ENCODE measurements at places on chromosomes 13 and 19. TPM values are rescaled to one million over a fixed set of nuclear protein-coding genes. Genes with fewer than 3 reads are reported as not detected.

DNA sequence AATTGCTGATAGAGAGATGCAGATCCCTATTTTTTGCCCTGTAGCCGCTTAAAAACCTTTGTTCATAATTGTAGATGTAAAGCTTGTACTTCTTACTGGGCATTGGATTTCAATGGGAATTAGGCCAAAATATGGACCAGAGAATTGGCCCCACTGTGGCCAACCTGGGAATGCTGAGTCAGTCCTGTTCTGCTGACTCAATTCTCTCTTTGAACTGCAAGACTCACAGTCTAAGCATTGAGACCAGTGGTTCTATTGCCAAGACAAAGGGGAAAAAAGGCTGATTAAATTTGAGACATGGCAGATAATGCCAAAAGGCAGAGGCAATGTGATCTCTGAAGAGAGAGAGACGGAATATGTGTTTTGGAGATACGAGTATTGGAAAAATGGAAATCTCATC, 72.5 kb upstream of the UBL3 start:
- no peaks in the 10 kb centered on the region for H3K36me3 ChIP-seq
- no peak overlapping the region for H3K4me3 ChIP-seq
- DNase-seq, result no peak
- H3K4me1 ChIP-seq, result peaks cover 22% of the 10 kb centered on the region

- no peaks in the 10 kb centered on the region for H3K27me3 ChIP-seq
- DNase-seq, result peak; percentile 76
- H3K36me3 ChIP-seq, result no peaks in the 10 kb centered on the region
- no peaks in the 10 kb centered on the region for H3K4me1 ChIP-seq
- peak overlapping the region; percentile 19 for H3K4me3 ChIP-seq
Observed at GRCh38 chr19:54644056-54644455, 13.8 kb downstream of the LILRB1 start.

DNA sequence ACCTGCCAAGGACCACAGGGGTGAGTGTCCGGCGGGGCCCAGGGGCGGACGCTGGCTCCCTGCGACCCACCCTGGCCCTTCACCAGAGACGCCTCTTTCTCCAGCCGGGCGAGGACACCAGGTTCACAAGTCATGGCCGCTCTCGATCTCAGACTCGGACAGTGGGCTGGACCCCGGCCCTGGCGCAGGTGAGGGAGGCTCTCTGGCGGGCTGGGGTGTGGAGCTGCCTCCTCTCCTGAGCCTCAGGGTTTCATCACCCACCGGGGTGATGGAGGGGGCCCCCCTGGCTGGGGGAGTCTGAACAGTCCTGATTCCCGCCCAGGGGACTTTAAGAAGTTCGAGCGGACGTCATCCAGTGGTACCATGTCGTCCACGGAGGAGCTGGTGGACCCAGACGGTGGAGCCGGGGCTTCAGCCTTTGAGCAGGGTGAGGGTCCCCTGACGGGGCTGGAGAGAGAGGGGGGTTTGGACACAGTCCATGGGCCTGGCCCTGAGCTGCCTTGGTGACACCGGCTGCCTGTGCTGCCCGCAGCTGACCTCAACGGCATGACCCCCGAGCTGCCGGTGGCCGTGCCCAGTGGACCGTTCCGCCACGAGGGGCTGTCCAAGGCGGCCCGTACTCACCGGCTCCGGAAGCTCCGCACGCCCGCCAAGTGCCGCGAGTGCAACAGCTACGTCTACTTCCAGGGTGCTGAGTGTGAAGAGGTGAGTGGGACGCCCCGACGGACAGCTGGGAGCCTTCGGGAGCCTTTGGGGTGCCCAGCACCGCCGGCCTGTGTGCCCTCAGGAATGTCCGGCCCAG, 13.6 kb downstream of the ARHGAP45 start:
- H3K4me3 ChIP-seq, result no peak overlapping the region
- peak; percentile 80 for DNase-seq
- H3K27ac ChIP-seq, result no peak overlapping the region
- peaks cover 50% of the 10 kb centered on the region for H3K4me1 ChIP-seq

- H3K4me1 ChIP-seq, result no peaks in the 10 kb centered on the region
- no peak for DNase-seq
- H3K27ac ChIP-seq, result no peak overlapping the region
- no peaks in the 10 kb centered on the region for H3K27me3 ChIP-seq
- no peak overlapping the region for H3K4me3 ChIP-seq
Observed at GRCh38 chr13:74641586-74641985, 507.4 kb upstream of the KLF12 start.

DNA sequence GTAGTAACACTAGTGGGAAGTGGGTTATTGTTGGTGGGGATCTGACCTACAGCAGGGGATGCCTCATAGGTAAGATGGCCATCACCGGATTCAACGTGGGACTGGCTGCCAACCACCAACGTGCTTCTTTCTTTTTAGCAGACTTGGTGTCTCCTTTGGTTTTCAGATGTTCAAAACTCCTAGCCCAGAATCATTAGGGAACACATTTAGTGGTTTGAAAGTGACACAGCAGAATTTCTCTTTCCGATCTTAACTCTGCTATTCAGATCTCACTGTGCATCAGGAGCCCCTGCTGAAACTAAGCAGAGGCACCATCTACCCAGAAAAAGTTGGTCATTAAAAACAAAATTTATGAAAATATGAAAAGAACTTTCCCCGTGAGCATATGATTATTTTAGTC, 36.7 kb upstream of the PCDH8 start:
- H3K4me1 ChIP-seq, result no peaks in the 10 kb centered on the region
- H3K4me3 ChIP-seq, result no peak overlapping the region
- no peaks in the 10 kb centered on the region for H3K27me3 ChIP-seq
- DNase-seq, result no peak

DNA sequence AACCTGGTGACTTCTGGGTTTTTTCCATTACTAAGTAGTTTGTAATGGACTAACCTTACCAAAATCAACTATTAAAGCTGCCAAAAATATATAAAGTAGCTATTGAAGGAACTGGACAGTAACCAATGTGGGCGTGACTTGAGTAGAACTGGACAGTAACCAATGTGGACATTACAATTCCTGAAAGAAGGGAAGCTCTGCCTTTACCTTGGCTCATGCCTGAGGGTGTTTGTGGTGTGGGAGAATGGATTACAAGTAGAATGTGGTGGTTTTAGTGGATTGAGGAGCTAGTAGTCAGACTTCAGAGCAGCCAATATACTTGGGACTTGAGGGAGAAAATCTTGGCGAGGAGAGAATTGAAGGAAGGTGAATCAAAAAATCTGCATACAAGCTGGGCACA, 17.5 kb downstream of the LRRC63 start:
- no peak overlapping the region for H3K4me3 ChIP-seq
- no peaks in the 10 kb centered on the region for H3K27me3 ChIP-seq
- no peak overlapping the region for H3K27ac ChIP-seq
- no peaks in the 10 kb centered on the region for H3K36me3 ChIP-seq
- no peaks in the 10 kb centered on the region for H3K4me1 ChIP-seq
- no peak for DNase-seq

GRCh38 chr19:52331757-52332156, 4.3 kb upstream of the ZNF610 start:
- H3K27me3 ChIP-seq, result no peaks in the 10 kb centered on the region
- no peaks in the 10 kb centered on the region for H3K36me3 ChIP-seq
- no peak overlapping the region for H3K27ac ChIP-seq
- H3K4me3 ChIP-seq, result no peak overlapping the region
- DNase-seq, result no peak
- H3K4me1 ChIP-seq, result peaks cover 1% of the 10 kb centered on the region

- no peaks in the 10 kb centered on the region for H3K4me1 ChIP-seq
- H3K27me3 ChIP-seq, result no peaks in the 10 kb centered on the region
- no peaks in the 10 kb centered on the region for H3K36me3 ChIP-seq
- H3K27ac ChIP-seq, result no peak overlapping the region
Observed at GRCh38 chr13:59099182-59099974, 1064.3 kb downstream of the DIAPH3 start.

- no peaks in the 10 kb centered on the region for H3K4me1 ChIP-seq
- no peaks in the 10 kb centered on the region for H3K27me3 ChIP-seq
- H3K36me3 ChIP-seq, result no peaks in the 10 kb centered on the region
- peak; percentile 52 for DNase-seq
- H3K27ac ChIP-seq, result no peak within 1 kb of the TSS
Observed at GRCh38 chr19:2015608-2015950, at the start of gene BTBD2. TSS of gene BTBD2 (minus strand) at chr19:2015714. CDS start at chr19:2015703, 11 bp downstream.

DNA sequence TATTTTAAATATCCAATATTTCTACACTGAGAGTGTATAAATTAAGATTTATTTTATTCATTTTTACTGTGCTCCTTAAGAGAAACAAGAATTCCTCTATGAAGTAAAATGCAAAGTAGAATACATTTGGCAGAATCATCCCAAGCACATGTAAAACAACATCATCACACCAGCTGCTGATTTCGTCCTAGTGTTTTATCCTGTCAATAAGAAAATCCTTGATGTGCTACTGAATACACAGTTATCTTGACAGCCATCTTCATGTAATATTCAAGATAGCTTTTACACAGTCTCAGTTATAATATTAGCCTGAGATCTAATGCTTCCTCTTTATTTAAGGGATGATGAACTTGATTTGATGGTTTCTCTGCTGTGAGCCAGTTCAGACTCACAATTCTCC, 282.4 kb downstream of the MZT1 start:
- no peak overlapping the region for H3K27ac ChIP-seq
- no peak overlapping the region for H3K4me3 ChIP-seq
- H3K36me3 ChIP-seq, result no peaks in the 10 kb centered on the region
- no peaks in the 10 kb centered on the region for H3K4me1 ChIP-seq

DNA sequence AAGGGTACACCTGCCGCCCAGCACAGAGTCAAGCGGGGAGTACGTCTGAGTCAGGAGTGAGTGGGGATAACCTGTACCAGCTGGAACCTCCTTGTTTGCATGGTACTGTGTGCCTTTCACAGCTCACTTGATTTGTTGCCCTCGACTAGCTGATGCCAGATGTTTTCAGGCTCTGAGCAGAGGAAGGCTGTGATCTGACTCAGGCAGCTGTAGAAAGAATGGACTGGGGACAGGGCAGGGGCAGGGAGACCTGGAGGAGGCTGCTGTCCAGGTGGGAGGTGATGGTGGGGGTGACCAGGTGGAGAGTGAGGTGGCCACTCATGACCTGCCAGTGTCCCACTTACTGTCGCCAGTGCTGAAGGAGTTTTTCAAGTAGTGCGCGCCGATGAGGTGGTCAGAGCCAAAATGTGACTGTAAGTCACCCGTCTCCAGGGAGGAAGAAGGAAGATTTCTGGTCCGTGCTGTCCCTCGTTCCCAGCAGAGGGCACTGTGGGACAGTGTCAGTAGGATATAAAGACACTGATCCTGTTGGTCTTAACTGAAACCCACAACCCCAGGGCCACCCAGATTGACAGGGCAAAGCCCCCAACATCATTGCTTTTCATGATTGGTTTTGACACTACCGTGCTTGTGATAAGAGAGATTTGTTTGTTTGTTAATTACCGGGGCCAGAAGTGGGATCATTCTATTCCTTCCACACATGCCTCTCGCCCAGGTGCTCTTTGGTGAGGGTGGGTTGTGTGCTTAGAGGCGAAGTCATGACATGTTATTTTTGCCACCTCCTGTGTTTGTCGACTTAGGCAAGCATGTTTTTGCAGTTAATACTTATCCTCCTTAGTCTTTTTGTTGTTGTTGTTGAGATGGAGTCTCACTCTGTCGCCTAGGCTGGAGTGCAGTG, 128.4 kb downstream of the DPF1 start:
- H3K27me3 ChIP-seq, result no peaks in the 10 kb centered on the region
- H3K4me3 ChIP-seq, result no peak overlapping the region
- peaks cover 14% of the 10 kb centered on the region for H3K36me3 ChIP-seq

GRCh38 chr19:944171-944567, 18.3 kb downstream of the ARID3A start:
- H3K4me1 ChIP-seq, result peaks cover 51% of the 10 kb centered on the region
- H3K27me3 ChIP-seq, result no peaks in the 10 kb centered on the region
- DNase-seq, result no peak
- H3K27ac ChIP-seq, result no peak overlapping the region
- H3K4me3 ChIP-seq, result no peak overlapping the region

DNA sequence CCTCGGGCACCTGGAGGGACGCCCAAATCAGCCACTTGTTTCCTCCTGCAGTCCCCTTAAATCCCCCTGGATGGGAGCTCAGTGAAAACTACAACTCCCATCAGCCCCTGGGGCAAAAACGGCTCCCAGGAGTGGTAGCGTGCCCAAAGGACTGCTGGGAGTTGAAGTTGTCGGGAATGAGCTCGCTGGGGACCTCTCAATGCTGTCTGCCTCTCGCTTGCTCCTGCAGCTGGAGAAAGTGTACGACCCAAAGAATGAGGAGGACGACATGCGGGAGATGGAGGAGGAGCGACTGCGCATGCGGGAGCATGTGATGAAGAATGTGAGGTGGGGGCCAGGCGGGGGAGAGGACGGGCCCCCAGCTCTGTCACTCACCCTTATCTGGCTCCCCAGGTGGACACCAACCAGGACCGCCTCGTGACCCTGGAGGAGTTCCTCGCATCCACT, 14.7 kb upstream of the DHDH start:
- no peaks in the 10 kb centered on the region for H3K4me1 ChIP-seq
- no peak overlapping the region for H3K4me3 ChIP-seq
- no peak for DNase-seq
- no peaks in the 10 kb centered on the region for H3K36me3 ChIP-seq

- no peaks in the 10 kb centered on the region for H3K27me3 ChIP-seq
- H3K36me3 ChIP-seq, result no peaks in the 10 kb centered on the region
- H3K4me3 ChIP-seq, result no peak overlapping the region
- DNase-seq, result no peak
Observed at GRCh38 chr13:67574320-67575233, 344.4 kb upstream of the PCDH9 start.

DNA sequence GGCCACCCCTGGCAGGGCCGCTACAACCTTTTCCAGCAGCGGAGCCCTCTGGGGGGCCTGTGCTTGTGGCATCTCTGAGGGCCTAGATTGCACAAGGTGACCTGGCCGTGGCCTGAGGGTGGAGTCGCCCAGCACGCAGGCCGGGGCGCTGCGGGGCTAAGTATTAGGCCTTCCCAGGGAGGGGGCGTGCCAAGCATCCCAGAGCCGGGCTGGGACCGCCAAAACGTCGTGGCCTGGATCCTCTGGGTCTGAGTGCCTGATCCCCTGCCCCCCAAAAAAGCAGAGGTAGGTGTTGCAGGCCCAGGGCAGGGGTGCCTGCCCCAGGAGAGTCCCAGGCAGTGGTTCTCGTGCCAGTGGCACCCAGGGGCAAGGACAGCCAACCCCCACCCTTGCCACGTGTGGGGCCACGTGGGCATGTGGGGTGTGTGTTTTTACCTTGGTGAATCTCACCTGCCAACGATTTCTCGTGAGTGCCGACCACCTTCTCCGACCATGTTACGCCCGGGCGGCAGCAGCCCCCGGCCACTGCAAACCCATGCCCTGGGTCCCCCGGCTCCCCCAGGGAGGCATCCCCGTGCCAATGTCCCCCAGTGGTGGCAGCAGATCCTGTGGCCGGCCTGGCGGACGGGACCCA, 12.6 kb upstream of the GNA15 start:
- H3K4me3 ChIP-seq, result no peak overlapping the region
- peaks cover 48% of the 10 kb centered on the region for H3K36me3 ChIP-seq
- no peak for DNase-seq
- H3K27me3 ChIP-seq, result no peaks in the 10 kb centered on the region

GRCh38 chr19:50728084-50728737, 5.0 kb downstream of the CLEC11A start:
- H3K27ac ChIP-seq, result no peak overlapping the region
- H3K27me3 ChIP-seq, result peaks cover 6% of the 10 kb centered on the region
- H3K4me1 ChIP-seq, result peaks cover 23% of the 10 kb centered on the region

Gene ADGRE2
- 32.0 TPM for total RNA-seq

Gene PNMA8B
- 1.4 TPM for total RNA-seq

Gene ZNF284
- 2.4 TPM for total RNA-seq

Gene CD177
- total RNA-seq, result not detected

Gene FPR3
- 28.6 TPM for total RNA-seq

Gene ENOX1
- total RNA-seq, result 1.5 TPM

Gene WDR62
- 4.3 TPM for total RNA-seq

Gene SLC17A7
- total RNA-seq, result 0.29 TPM

Gene TMEM221
- total RNA-seq, result not detected

Gene FGF22
- 0.21 TPM for total RNA-seq
